Posterior vena cava (tissue), 2 donors: ENCODE measurements at places on chromosomes 1 and 21. TPM values are rescaled to one million over a fixed set of nuclear protein-coding genes. Genes with fewer than 3 reads are reported as not detected.

DPT gene
- total RNA-seq, result 121 TPM

SPRR3 gene
- total RNA-seq, result not detected

FCGR3A gene
- total RNA-seq, result 64.2 TPM

PLA2G2D gene
- not detected for total RNA-seq

SLC22A15 gene
- total RNA-seq, result 6.1 TPM

- DNase-seq, result peak; percentile 83
Observed at GRCh38 chr1:167517535-167518330, 596 bp downstream of the CD247 start.

- no peak for DNase-seq
Observed at GRCh38 chr1:50796272-50796671, 163.8 kb downstream of the FAF1 start.

- DNase-seq, result no peak
Observed at GRCh38 chr21:39184050-39184980, 1.1 kb upstream of the PSMG1 start.

DNA sequence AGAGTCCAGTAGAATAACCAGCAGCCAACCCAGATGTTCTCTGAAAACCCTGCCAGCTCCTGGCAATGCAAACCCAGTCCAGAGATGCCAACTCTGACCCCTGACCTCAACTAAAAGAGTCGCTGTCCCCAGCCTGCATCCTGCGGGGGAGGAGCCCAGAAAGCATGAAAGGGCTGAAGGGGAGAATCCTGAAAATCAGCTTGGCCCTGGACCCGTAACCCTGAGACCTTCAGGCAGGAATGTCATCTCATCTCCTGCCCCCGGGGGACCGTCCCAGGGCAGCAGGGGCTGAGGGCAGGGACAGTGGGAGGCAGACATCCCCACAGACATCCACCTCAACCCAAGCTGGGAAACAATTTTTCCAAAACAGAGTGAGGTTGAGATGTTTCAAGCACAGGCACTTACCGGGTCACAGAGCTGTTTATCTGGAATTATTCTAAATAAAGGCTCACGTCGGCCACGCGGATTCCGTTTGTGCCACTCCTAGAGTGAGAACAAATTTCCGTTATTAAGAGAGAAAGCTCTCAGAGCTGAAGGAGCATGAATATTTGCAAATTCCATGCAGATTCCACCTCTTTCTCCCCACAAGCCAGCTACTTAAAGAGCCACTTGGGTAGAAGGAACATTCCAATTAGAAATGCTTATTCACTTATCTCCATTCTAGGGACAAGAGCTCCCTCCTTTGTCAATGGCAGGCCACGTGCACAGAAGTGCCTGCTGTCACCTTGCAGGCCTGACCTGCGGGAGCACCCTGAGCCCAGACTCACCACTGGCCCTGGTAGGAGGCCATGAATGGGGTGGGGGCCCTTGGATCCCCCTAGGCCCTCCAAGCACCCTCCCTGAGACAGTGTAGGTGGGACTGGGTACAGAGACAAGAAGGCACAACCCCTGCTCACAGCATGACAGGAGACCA, 240.1 kb downstream of the NPHP4 start:
- DNase-seq, result peak; percentile 68

- no peak for DNase-seq
Observed at GRCh38 chr1:94970783-94971182, 43.9 kb upstream of the CNN3 start.

DNA sequence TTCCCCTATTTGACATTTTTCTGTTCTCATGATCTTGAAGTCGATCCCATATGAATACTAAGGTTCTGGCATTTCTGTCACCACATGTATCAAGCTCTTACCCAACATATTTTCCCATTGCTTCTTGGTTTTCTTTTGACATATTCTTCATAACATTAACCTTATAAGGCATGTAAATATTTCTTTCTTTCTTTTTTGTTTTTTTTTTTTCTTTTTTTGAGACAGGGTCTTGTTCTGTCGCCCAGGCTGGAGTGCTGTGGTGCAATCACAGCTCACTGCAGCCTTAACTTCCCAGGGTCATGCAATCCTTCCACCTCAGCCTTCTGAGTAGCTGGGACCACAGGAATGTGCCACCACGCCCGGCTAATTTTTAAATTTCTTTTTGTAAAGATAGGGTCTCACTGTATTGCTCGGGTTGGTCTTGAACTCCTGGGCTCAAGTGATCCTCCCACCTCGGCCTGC, 33.1 kb upstream of the ERRFI1 start:
- no peak for DNase-seq

DNA sequence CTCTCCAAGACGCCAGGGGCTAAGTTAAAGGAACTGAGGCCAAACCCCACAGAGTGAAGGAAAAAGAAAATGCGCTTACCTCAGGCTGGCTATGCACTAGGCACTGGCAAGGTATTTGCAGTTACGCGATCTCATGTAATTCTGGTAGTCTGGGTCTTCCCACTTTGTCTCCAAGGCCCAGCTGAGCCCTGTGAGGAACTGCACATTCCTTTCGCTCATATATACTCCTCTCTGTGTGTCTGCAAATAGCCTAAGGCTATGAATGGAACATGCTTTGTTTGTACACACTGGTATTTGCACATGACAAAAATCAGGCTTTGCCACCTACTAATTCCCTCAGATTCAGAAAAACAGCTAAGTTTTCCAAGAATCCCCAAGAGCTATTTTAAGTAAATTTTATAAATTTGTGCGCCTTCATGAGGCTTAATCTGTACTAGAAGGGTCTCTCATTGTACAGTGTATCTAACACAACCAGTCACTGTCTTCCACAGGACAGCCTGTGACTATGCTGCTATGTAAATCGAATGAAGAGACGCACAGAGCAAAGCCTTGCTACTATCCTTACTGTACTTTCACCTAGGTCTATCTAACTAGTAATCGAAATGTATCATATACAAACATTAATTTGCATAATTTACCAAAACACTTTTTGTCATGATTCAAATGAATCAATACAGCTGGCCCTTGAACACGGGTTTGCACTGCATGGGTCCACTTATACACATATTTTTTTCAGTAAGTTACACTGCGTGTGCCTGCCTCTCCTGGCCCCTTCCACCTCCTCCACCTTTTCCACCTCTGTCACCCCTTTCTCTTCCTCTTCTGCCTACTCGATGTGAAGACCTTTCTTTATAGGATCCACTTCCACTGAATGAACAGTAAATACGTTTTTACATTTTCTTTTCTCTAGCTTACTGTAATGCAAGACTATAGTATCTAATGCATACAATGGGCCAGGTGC, 87.0 kb downstream of the SIPA1L2 start:
- DNase-seq, result no peak

- DNase-seq, result no peak
Observed at GRCh38 chr21:15282665-15283064, 217.9 kb upstream of the NRIP1 start.

DNA sequence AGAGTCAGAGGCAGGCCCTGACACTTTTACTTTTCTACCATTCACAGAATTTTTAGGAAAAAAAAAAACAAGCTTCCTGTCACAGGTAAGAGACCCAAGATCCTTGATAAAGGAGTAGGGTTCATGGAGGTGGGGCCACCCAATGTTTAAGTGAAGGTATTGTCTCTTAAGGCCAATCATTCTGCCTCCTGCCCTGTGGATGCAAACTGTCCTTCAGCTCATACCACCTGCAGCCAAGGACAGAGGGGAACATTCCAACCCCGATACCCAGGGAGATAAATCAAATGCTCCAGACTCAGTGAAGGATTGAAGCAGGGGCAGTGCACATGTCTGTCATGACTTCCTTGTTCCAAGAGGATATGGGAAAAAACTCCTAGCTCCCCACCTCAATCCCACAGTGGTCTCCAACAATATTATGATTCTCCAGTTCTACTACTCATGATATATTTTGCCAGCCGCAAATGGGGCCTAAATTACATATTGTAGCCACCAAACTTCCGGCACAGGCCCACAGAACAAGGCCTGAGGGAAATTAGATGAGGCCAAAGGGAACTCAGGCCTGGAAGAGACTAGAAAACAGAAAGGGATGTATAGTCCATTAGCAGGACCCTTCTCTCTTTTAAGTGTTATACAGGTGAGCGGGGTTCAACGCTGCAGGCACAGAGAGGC, 59.5 kb downstream of the TRABD2B start:
- DNase-seq, result no peak

DNA sequence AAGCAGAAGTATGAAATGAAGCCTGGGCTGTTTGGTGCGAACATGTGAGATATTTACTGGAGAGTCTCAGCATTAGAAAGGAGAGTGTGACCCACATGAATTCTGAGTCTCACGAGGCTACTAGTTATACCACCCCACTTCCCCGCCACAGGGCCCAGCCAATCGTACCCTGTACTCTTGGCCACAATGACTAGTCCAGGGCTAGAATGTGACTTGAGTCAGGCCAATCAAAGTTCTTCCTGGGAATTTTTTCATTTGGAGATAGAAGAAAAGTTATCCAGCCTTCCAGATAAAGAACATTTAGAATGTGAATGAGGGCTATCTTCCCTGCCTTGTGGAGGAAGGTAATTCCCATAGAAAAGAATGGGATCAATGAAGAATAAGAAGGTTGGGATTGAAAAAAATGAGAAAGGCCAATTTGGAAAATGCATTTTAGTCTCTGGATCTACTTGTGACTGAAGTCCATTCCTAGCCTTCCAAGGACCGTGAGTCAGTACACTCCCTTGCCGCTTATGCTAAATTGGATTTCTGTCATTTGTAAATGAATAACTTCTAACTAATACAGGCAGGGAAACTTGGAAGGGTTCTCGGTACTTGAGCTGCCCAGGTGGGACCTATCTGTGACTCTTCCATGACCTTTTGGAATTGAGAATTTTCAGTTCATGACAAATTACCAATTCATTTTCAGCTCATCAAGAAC, 12.3 kb upstream of the RIMKLA start:
- DNase-seq, result no peak

DNA sequence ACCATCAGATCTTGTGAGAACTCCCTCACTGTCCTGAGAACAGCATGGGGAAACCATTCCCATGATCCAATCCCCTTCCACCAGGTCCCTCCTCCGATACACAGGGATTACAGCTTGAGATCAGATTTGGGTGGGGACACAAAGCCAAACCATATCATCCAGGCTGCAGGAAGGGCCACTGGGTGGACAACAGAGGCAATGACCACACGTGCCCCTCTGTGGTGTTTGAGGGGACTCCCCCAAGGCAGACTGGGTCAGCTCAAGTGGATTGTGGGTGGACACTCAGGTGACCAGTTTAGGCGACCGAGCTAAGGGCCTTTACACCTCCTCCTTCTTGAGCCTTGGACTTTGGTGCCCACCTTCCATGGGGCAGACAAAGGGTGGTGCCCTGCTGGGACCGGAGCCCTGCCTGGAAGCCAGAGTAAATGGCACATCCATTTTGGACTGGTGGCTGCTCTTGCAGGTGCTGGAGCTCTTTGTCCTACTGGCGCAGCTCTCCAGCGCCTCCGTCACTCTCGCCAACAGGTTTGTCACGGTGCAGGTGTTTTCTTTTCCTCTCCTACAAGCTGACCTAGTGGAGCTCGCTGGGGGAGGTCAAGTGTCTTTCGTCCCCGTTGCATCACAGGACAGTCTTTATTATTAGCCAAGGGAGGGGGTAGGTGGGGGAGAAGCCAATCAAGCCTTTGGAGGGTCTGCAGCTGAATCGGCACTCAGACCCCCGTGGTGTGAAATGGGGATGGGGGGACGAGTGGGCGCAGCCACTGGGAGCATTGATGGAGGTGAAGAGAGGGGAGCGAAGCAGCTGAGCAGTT, 37.6 kb downstream of the CRYAA start:
- DNase-seq, result peak; percentile 76
